ENCODE measurements at places on chromosomes 7 and 10.

DNA sequence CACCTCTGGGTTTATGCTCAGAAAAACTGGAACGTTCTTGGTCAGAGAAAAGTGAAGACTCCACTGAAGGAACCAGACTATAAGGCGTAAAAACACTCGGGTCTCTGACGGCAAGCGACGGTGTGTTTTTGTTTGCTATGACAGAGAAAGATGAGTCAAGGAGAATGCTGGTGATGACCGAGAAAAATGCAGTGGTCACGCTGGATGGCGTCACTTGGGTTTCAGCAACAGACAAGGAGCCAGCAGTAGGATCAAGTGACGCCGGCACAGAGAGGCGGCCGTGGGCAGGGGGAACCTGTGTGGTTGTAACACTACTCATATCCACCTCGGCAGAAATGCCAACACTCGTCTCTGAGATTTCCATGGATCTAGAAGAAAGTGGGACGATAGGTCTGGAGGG lies 63.4 kb downstream of the KIAA1549 start:
- no peak for DNase-seq

GRCh38 chr10:62093863-62094291 lies 174.8 kb downstream of the RTKN2 start:
- DNase-seq: no peak

GRCh38 chr10:132282667-132283603 lies 24.8 kb downstream of the STK32C start:
- no peak for DNase-seq

DNA sequence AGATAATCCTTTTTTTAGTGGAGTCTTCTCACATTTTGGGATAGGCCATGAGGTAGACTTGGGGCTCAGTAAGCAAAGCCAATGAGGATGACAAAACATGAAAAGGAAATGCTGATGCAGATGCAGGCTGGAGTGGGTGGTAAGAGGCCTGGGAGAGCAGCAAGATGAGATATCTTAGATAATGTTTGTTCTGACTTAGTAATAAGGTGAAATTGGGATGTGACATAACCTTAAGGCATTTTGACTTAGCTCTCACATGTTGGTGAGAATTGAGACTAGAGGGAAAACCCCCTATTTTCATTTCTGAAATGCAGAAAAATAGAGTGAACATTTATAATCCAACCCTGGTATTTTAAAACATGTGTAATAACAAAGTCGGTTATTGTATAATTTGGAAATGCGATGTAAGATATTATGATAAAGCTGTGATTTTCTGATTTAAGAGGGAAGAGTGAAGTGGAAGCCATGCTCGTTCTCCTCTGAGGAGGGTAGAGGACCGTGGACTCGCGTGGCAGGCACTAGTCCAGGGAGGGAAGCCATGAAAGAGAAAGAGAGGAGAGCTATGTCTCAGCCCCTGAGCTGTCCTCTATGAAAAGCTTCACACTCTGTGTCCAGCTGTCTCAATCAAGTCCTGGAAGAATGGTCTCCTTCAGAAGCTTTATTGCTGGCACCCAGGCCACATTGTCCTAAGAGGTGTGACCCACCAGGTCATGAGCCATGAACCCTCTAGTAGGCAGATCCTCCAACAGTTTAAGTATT lies 57.3 kb downstream of the ST7 start:
- DNase-seq: no peak

- DNase-seq: no peak
Observed at GRCh38 chr7:41648501-41648900, 54.4 kb downstream of the INHBA start.

- DNase-seq: no peak
Observed at GRCh38 chr10:4448030-4448429, 378.0 kb upstream of the AKR1E2 start.
